Activated T-cell treated with anti-CD3 and anti-CD28 coated beads for 1 hour (primary cell): ENCODE measurements at places on chromosomes 11 and 22.

DNA sequence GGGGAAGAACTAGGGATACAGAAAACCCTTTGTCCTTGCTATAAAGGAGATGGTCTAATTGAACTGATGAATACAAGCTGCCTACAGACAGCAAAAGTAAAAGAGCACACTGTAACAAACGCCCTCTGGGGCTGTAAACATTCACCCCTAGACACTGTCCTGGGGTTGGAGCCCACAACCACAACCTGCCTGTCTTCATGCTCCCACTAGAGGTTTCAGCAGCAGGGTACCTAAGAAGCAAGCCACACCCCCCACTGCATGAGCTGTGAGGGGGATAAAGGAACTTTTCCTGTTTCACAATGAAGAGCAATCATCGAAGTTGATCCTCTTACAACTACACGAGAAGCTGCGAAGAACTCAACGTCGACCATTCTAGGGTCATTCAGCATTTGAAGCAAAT, 90.5 kb upstream of the LUZP2 start:
- DNase-seq: no peak

- DNase-seq: no peak
Observed at GRCh38 chr11:78373689-78374088, 43.9 kb downstream of the GAB2 start.

GRCh38 chr22:31210556-31211421, 1.3 kb upstream of the LIMK2 start:
- DNase-seq: no peak

GRCh38 chr22:24035296-24035695, 24.2 kb downstream of the CABIN1 start:
- DNase-seq: no peak

DNA sequence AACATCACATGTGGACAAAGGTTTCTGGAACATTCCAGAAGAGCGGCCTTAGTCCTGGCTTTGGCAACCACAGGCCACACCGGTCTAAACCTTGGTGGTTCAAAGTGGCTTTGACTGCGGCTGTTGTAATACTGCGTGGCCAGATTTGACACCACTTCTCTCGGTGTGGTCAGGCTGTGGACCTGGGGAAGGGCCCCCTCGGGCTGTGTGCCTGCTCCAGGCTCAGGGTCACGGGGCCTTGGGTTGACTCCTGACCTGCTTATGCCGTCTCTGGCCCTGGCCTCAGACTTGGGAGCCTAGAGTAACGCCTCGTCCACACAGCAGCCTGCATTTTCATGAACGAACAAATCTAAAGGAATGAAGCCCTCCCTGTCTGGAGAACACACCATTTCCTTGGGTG, 118.0 kb downstream of the PHF21B start:
- no peak for DNase-seq

GRCh38 chr22:38406617-38407016, 48.4 kb downstream of the KCNJ4 start:
- DNase-seq: no peak

DNA sequence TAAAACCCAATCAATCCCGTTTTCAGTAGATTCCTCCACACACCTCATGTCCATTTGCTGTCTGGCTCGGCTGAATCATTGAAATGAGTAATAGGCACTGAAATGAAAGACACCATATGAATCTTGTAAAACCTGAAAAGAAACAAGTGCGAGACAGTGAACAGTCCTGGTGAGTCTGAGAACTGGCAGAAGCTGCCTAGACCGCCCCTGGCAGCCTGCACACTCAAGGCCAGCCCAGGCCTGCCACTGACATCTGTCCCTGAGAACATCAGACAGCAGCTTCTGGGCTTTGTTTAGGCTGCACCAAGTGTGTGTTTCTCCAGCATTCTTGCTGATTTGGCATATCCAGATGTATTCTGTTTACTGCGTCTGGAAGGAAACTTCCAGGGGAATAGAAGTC, 44.8 kb downstream of the ENDOD1 start:
- no peak for DNase-seq
